ENCODE measurements at places on chromosomes 16 and 17. TPM values are rescaled to one million over a fixed set of nuclear protein-coding genes. Genes with fewer than 3 reads are reported as not detected.

- DNase-seq: no peak
Measured at GRCh38 chr17:1390432-1391367, 9.3 kb downstream of the YWHAE start.

- no peak for DNase-seq
Measured at GRCh38 chr17:44466339-44466738, 36.9 kb downstream of the GPATCH8 start.

The GRB7 gene
- 0.36 TPM for total RNA-seq

The CTDNEP1 gene
- 145 TPM for total RNA-seq

The HOXB5 gene
- 0.70 TPM for total RNA-seq

All from natural killer cell treated with Interleukin-12 subunit alpha and Interleukin-12 subunit beta and Interleukin-15 and Interleukin-18, amount 100 ng/mL, for 72 hours (primary cell).